ENCODE measurements at places on chromosomes 12 and 14.

- DNase-seq = no peak
Observed at GRCh38 chr14:50320283-50320682, 8.2 kb downstream of the DMAC2L start.

DNA sequence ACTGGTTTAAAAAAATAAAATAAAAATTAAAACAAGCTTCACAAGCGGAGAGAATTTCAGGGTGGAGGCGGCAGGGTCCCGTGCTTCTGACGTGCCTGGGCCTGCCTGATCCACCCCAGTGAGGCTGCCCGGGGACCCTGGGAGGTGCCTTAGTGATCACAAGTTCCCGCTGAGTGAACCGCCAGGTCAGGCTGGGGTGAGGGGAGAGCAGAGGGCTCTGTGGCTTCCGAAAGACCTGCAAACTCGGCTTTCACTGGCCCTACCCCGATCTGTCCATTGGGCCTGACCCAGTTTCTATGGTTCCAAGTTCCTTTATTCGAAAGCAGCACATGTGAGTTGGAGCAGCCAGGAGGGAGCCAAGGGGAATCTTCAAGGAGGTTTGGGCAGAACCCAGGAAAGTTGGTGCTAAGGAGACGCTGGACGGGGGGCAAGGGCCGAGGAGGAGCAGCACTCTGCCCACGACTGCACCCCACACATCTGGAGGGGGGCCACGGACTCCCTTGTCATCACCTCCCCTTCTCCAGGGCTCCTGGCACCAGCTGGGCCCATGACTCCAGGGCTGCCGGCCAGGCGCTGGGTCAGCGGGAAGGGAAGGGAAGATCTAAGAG lies 12.9 kb downstream of the MMP14 start:
- no peak for DNase-seq

- DNase-seq = peak; percentile 96
Observed at GRCh38 chr14:91311284-91311662, 66.8 kb upstream of the GPR68 start.

DNA sequence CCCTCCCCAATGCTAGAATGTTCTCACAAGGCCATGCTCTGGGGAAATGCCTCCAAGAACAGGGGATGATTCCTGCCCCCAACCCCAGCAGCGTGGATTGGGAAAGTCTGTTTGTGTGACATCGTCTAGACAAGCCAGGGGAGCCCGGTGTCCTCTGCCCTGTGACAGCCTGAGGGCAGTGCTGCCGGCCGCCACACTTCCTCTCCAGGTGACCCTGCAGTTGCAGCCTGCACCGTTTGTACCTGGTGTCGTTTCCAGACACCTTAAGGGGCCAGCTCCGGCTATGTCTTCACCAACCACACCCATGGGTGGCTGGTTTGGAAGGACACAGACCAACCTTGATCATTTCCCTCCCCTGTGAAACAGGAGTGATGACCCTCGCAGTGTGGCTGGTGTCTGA lies 372.6 kb downstream of the BCL11B start:
- DNase-seq = no peak

- peak; percentile 73 for DNase-seq
Observed at GRCh38 chr12:31362759-31363415, 36.9 kb upstream of the SINHCAF start.

DNA sequence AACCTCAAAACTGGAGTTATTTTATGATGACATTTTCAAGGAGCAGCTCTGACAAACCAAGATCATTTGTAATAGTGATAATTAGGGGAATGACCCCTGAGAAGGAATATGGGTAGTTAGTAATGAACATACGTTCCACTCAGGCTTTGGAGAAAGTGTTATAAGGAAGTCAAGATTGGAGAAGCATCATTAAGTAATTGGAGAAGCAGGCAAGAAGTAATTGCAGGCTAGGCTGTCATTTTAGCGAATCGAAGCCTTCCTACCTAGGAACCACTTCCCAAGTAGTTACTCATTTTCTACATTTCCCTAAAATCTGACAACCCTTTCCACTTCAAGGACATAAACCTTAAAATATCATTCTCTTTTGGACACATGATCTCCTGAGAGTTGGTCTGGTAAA lies 1.2 kb downstream of the EDDM3B start:
- DNase-seq = no peak

- no peak for DNase-seq
Observed at GRCh38 chr14:73739899-73740617, 25.9 kb upstream of the PNMA1 start.

Data from T-helper 2 cell (primary cell).